ENCODE measurements at places on chromosomes 16 and 17.

GRCh38 chr17:80092959-80093358, 8.4 kb upstream of the GAA start:
- DNase-seq: no peak

DNA sequence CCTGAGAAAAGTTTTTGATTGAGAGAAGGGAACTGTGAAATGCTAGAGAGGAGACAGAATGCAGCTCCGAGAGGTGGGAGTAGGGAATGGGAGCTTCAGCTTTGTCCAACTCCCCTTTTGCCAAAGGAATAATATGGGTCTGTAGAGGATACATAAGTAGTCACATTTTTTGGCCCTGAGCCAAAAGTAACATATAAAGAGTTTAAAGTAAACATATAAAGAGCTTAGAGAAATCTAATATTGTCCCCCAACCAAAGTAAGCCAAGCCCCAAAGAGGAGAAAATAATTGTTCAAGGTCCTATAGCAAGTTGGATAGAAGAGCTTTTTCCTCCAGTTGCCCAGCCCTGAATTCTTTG, 215.1 kb downstream of the TMEM114 start:
- DNase-seq: no peak

DNA sequence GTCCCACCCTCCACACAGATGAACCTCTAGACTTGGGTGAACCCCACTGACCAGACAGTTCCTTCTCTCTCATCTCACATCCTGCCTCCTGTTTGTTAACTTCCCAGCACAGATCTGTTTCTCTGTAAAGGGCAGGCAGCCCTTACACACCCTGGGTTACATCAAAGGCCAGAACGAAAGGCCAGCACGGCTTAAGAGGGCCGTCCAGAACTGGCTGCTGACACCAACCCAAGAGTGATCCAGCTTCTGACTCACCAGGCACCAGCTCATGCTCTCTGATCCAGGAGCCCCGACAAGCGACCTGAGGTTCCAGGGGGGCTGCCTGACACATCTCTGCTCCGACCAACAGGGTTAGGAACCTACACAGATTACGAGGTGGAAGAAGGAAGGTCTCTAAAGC, 86.9 kb downstream of the MRM3 start:
- DNase-seq: no peak

DNA sequence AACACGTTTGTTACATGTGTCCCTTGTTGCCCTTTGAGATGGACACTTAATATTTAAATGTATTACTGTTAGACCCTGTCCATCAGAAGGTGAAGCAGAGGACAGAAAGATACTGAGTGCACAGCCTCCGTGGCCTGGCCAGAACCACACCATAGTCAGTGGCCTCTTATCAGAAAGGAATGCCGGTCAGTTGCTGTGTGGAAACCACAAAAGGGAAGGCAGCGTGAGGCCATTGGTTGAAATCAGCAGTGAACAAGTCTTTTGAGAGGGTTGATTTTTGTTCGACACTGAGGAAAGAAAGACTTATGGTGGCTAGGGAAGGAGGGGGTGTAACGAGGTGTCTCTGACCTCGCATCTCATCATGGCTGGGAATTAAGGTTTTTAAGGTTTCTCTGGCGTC, 85.4 kb upstream of the CLEC18A start:
- no peak for DNase-seq

Measured in T47D (cell line).